ENCODE measurements at places on chromosomes 4 and X.
A peak's percentile ranks its signal among the peaks of the same experiment; 100 is the strongest.

DNA sequence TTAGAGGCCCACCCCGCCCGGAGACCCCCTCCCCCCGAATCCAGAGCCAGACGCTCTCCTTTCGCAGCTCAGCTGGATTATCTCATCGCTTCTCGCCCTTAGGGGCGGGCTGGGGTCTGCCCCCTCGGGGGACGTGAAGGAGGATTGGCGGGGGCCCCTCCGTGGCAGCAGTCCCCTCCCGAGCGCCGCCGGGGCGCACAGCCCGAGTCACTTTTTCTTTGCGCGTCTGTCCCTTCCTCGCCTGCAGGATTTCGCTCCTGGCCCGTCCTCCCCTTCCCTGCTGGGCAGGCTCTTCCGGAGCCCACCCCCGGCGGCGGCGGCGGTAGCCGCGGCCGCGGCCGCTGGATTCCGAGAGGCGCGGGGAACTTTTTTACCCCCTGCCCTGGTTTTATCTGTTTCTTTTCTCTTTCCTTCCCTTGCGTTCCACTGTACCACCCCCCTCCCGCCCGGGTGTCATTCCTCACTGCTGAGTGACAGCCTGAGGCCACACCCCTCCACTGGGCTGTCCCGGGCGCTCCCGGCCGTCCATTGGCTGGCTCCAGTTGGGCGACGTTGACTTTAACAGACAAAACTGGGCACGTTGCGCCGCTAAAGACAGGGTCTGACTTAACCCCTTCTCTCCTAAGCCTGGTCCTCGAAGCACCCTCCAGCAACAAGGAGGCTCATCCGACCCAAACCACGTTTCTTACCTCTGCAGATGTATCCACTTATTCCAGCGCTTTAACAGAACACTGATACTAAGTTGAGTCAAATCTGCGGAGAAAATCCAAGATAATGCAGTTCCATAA, 492 bp upstream of the NKX3-2 start:
- no peak for DNase-seq
- H3K4me3 ChIP-seq = peak overlapping the region; percentile 82
- H3K36me3 ChIP-seq = peaks cover 7% of the 10 kb centered on the region

GRCh38 chrX:97267396-97268181, 383.9 kb downstream of the RPA4 start:
- no peaks in the 10 kb centered on the region for H3K27me3 ChIP-seq
- no peaks in the 10 kb centered on the region for H3K36me3 ChIP-seq
- DNase-seq = no peak
- no peak overlapping the region for H3K27ac ChIP-seq

GRCh38 chrX:111035256-111035655, 60.7 kb upstream of the PAK3 start:
- no peak for DNase-seq
- no peaks in the 10 kb centered on the region for H3K4me1 ChIP-seq
- H3K36me3 ChIP-seq = no peaks in the 10 kb centered on the region
- no peak overlapping the region for H3K27ac ChIP-seq
- H3K27me3 ChIP-seq = no peaks in the 10 kb centered on the region

DNA sequence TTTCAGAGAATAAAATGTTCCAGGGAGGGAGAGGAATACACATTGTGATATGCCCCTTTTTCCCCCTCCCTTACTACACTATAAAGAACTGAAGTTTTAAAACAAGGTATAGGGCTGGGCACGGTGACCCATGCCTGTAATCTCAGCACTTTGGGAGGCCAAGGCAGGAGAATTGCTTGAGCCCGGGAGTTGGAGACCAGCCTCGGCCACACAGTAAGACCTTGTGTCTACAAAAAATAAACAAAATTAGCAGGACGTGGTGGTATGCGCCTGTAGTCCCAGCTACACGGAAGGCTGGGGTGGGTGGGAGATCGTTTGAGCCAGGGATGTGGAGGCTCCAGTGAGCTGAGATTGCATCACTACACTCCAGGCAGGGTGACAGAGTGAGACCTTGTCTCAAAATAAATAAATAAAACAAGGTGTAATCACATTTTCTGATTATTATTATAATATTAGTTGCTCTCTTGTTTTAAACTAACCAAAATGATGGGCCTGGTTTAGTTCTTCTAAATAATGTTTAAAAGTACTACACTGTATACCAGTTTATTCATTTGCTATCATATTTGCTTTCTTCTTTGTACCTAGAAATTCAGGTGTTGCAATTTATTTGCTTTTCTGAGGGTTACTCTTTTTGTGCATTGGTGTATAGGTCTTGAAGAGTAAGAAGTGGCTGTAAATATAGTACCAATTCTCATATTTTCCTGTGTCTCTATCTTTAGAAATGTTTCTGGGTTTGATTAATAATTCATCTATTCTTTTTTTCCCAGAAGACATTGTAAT, 8.8 kb downstream of the TBC1D8B start:
- no peak overlapping the region for H3K27ac ChIP-seq
- no peak for DNase-seq
- H3K27me3 ChIP-seq = no peaks in the 10 kb centered on the region
- no peaks in the 10 kb centered on the region for H3K4me1 ChIP-seq
- H3K4me3 ChIP-seq = no peak overlapping the region

DNA sequence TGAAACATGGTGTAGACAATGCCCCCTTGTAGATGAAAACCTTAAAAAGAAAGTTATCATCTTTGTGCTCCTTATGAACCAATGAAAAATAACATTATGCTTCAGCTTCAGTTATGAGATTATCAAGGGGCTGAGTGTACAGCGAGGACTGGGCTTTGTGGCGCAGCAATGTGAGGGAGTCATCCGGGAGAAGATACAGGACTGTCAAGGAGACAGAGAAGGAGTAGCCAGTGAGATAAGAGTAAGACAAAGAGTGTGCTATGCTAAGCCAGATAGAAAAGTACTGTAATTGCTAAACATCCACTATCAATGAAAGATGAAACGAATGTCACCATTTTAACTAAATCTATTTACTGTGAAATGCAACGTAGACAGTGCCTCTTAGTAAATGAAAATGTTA, 3.6 kb upstream of the KLHL15 start:
- peak overlapping the region; percentile 19 for H3K27ac ChIP-seq
- peaks cover 7% of the 10 kb centered on the region for H3K4me1 ChIP-seq
- no peaks in the 10 kb centered on the region for H3K36me3 ChIP-seq
- H3K4me3 ChIP-seq = no peak overlapping the region

GRCh38 chr4:90187148-90187884, 60.1 kb downstream of the CCSER1 start:
- no peaks in the 10 kb centered on the region for H3K4me1 ChIP-seq
- no peak overlapping the region for H3K4me3 ChIP-seq
- DNase-seq = no peak
- no peaks in the 10 kb centered on the region for H3K36me3 ChIP-seq

DNA sequence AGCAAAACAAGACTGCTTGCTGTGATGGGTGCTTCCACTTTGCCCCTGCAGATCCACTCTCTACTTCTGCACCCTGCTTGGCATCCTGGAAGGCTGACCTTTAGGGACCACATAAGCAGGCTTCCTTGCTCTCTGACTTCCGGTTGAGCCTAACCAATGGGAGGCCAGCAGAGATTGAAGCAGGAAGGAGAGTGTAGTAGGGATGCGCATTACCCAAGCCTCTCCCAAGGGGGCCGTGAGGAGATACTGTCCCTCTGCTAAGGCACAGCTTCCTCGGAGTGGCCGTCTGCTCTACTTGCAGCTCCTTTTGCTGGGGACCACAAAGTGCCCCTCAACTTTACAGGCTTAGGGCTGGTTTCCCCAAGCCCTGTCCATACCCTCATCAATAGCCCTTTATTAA, 624.3 kb upstream of the TENM3 start:
- H3K4me3 ChIP-seq = no peak overlapping the region
- no peak for DNase-seq
- H3K27ac ChIP-seq = no peak overlapping the region
- no peaks in the 10 kb centered on the region for H3K27me3 ChIP-seq
- H3K36me3 ChIP-seq = no peaks in the 10 kb centered on the region

- no peaks in the 10 kb centered on the region for H3K27me3 ChIP-seq
- no peak overlapping the region for H3K4me3 ChIP-seq
- DNase-seq = no peak
- peak overlapping the region; percentile 11 for H3K27ac ChIP-seq
- no peaks in the 10 kb centered on the region for H3K36me3 ChIP-seq
These were observed 60.0 kb downstream of the AMMECR1 start for GRCh38 chrX:110257889-110258288.

All from T-helper 17 cell (primary cell).